Stimulated activated CD4-positive, alpha-beta T cell treated with anti-CD3 and anti-CD28 coated beads, TNF-alpha, amount 100 ng/mL, for 4 hours (primary cell): ENCODE measurements at places on chromosomes 1 and 21.

DNA sequence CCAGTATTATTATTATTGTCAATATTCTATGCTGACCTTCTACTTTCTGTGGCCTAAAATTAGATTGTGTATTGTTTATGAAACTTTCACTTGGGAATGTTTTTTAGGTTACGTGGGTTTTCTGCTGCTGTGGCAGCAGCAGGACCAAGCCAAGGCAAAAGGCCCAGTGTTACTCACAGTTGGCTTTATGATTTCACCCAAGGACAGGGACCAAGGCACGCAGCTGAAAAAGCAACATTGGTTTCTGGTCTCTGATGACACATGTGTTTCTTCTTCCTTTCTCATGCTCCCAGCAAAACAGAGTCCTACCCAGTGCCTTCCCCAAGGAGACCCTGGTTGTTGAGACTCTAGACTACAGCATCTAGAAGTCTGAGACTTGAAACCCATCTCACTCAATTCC is 413.7 kb downstream of the SETD4 start:
- no peak for DNase-seq

DNA sequence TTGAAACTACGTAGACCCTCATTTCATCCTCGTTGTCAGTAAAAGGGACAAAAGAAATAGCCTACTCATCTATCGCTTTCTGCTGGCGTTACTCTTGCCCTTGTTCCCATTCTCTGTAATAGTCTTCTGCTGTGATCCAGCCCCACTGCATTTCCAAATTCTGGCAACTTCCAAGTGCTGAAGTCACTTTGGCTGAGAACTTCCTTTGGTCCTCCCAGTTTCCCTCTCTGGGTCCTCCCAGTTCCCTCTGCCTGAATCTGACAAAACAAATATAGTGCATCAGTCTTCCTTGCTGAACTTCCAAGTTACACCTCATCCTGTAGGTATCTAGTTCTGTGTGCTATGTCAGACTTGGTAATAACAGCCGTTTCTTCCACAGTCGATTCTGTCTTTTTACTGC is 47.0 kb upstream of the PLA2G4A start:
- no peak for DNase-seq

GRCh38 chr1:176791906-176792305 is 328.9 kb downstream of the PAPPA2 start:
- DNase-seq = no peak

DNA sequence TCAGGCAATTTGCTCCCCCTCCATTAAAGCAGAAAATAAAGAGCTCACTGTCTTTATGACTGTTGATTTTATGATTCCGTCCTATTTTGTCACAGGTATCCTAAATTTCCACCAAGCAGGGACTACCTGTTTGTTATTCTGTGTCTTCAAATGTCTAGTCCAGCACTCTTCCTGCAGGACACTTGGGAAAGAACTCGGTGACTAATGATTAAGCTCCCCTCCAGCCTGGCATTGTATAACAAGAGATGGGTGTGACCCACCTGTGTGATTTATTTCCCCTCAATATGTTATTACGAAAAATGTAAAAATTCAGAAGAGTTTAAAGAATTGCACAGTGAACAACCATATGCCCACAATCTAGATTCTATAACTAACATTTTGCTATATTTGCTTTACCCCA is 42.9 kb upstream of the LRRN2 start:
- no peak for DNase-seq

DNA sequence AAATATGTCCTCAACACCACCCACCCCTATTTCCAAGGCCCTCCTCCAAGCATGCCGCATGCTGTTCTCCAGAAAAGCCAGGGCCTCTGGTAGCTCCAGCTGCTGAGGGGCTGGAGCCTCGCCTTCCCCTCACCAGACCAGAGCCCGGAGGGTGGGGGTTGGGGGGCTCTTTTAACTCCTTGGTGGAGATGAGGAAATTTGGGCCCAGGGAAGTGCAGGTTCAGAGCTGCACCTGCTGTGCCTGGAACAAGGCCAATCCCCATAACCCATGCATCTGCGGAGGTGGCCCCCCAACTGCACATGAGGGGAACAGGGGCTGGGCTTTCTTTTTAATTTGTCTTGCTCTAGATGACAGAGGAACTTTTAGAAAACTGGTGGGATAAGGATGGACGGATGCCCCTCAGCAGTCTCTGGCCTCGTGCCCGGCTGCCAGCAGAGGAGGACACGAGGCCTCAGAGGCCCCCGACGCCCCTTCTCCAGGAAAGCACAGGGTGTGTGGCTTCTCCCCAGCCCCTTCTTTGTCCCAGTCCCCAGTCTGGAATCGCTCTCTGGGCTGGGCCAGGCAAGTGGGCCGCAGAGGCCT is 550 bp upstream of the SELENON start:
- no peak for DNase-seq

DNA sequence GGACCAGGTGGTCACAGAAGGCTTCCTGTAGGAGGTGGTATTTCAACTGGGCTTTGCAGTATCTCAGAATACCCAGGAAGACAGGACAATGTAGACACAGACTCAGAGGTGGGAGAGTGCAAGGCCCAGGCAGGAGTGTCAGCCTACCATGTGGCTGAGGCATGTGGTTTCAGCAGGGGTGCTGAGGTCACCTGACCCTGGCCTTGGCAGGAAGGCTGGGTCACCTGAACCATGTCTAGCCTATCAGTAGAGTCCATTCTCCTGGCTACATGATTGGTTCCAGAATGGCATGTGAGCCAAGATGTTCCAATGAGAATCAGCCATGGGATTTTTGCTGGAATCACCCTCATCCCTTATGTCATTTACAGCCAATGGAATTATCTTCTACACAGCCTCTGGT is 169.4 kb downstream of the ACTL8 start:
- no peak for DNase-seq

- no peak for DNase-seq
Observed at GRCh38 chr1:165994107-165994506, 166.7 kb downstream of the UCK2 start.

DNA sequence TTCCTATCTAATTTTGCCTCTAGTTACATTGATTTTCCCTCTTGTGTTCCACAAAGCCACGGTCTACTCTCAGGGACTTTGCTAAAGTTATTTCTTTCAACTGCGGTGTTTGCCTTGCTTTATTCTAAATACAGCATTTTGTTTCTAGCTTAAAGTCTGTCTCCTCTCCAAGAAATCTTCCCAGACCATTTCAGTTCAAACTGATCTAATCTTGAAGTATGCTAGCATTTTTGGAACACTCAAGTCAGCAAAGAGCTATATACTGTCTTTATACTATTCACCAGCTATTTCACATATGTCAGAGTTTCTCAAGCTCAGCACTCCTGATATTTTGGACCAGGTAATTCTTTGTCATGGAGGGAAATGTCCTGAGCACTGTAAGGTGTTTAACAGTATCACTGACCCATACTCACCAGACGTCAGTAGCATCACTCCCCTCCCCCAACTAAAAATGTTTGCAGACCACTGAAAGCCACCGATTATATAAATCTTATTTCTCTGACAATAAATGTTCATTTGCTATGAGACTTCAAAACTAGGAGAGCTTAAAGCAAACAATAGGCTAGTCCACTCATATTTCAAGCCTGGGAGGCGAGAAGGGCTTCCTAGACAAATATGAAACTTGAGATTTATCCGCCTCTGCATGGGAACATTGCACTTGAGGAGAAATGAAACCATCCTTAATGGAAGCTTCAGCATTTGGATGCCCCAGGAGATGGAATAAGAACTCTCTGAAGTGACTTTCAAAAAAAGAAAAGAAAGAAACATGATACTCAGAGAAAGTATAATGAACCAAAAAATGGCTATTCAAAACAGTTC is 81.1 kb downstream of the KIAA0319L start:
- DNase-seq = no peak

DNA sequence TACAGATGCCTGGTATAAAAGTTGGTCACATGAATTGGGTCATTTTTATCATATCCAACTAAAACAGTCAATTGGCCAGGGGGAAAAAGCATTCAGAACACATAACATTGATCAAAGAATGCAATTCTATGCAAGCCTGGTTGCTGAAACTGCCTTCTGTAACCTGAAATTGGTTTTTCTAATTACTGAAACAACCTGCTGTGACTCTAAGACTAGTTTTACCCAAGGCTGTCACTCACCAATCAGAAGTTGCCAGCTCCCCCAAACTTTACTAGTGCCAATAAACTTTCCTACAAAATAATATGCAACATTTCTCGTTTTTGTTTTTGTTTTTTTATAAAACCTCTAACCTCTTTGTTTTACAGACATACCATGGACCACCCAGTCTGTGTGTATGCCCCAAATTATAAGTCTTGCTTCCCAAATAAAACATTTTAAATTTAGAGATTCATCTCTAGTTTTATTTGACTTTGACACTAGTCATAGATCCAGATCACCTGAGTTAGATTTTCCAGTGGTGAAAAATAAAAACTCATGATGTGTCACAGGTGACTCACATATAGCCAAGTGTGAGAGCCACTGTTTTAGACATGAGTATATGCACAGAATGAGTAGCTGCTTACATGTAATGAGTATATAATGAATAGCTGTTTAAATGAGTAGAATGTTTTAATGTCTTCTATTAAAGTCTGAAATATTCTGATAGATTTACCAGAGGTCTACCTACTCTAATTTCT is 64.2 kb upstream of the CR2 start:
- no peak for DNase-seq

DNA sequence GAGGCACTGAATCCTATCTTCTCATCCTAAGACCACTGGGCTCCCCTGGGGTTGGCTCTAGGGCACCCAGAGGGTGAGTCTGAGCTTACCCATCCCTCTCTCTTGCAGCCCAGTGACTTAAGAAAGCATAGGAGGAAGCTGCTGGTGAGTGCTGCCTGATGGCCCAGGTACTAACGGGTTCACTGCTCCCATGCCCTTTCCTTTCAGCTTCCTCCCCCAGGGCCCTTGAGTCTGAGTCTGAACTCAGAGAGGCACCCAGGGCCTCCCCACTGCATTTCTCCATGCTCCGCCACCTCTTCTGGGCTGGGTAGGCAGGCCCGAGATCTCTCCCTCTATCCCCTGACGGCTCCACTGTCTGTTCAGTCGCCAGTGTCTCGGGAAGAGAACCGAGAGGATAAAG is 29.7 kb downstream of the PPFIA4 start:
- DNase-seq = no peak

GRCh38 chr1:110824192-110824591 is 48.8 kb upstream of the CD53 start:
- DNase-seq = no peak

- no peak for DNase-seq
Observed at GRCh38 chr21:19832551-19832950, 1165.7 kb upstream of the NCAM2 start.

DNA sequence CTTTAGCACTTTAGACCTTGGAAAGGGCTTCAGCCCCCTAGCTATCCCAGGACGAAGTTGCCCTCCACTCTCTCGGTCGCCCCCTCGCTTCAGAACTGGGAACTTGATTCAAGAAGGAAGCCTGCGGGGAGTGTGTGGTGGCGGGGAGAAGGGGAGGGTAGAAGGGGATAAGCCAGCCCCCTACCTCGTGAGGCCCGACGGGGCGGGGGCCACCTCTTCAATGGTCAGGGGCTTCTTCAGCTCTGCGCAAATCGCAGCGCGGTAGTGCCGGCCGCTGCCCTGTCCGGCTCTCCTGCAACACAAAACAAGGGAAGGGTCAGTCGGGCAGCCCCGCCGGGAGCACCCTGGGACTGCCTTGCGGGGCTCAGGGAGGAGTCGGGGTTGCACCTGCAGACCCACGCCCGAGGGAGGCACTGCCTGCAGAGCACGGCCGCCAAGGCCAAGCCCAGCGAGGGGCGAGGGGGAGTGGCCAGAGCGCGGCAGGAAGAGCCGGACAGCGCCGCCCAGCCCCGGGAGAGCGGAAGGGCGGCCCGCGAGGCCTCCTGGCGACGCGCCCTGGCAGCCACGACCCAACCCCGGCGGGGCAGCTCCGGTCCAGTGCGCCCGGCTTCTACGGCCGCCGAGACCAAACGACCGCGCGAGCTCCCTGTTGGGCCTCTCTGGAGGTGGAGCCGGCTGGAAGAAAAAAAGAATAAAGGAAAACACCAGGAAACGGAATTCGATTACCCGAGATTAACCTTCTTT is 56.2 kb upstream of the RASAL2 start:
- no peak for DNase-seq

- DNase-seq = no peak
Observed at GRCh38 chr1:180123463-180123936, 31.2 kb upstream of the QSOX1 start.

GRCh38 chr1:98322966-98323365 is 338.6 kb upstream of the SNX7 start:
- no peak for DNase-seq

GRCh38 chr1:27594564-27595510 is 9.1 kb downstream of the AHDC1 start:
- no peak for DNase-seq

DNA sequence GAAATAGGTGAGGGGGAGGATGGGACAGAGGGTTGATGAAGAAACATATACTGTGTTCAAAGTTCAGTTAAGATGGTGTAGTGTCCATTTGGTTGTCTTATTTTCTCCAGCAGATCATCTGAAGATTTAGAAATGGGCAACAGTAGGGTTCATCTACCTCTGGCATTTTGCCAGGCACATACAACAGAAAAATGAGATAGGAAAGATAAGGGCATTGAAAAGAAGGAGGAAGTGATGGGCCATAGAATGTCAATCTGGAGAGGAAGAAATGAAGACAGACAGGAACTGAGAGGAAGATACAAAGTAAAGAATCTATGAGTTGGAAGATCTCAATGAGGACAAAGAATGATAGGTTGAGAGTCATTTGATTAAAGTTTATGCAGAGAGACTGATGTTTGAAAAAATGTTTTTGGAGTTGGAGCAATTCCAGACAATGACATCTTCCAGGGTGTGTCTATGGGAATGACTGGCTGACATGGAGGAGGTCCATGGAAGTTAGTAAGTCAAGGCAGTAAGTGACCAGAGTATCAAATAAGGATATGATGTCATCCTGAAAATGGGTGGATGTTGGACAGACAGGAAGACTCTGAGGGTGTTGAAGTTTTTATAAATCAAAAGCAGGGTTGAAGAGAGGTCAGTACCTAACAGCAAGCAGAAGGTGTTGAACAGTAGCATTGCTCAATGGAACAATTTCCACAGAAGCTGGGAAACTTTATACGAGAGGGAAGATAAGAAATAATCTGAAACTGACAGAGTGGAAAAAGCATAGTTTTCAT is 18.7 kb upstream of the CD55 start:
- no peak for DNase-seq

DNA sequence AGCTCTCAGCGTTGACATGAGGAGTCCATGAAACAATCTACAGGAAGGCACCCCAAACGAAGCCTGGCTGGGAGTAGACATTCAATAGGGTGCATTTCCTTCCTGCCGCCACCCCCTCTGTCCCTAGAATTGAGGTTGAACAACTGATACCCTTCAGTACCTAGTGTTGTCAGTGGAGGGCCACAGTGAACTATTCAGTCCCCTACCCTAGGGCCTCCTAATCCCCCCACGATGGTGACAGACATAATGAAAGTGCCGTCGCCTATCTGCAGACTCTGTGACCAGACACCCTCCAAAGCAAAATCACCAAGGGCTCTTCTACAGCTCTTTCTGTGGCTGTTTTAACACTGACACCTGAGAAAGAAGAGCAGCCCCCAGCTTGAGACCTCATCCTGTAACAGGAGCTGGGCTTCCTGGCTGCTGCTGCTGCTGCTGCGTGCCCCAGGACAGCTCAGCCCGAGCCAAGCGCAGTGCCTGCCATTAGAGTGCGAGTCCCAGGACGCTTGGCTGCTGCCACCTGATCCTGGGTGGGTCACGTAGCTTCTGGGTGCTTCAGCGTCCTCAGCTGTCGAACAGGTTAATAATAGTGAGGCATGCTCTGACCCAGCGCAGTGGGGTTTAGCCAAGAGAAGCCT is 183.0 kb downstream of the ZBTB18 start:
- no peak for DNase-seq

- no peak for DNase-seq
Observed at GRCh38 chr1:213541641-213542040, 446.1 kb upstream of the PROX1 start.
